ENCODE measurements at places on chromosomes 1 and 21. TPM values are rescaled to one million over a fixed set of nuclear protein-coding genes. Genes with fewer than 3 reads are reported as not detected.

The TARDBP gene
- 137 TPM for total RNA-seq

The CHI3L1 gene
- not detected for total RNA-seq

The PTPRU gene
- total RNA-seq = 23.2 TPM

The KRTAP19-8 gene
- total RNA-seq = not detected

The FAM151A gene
- total RNA-seq = 0.15 TPM

The RAP1GAP gene
- total RNA-seq = 15.3 TPM

- DNase-seq = peak; percentile 8
Measured at GRCh38 chr1:203311368-203312301, 6.3 kb downstream of the BTG2 start.

DNA sequence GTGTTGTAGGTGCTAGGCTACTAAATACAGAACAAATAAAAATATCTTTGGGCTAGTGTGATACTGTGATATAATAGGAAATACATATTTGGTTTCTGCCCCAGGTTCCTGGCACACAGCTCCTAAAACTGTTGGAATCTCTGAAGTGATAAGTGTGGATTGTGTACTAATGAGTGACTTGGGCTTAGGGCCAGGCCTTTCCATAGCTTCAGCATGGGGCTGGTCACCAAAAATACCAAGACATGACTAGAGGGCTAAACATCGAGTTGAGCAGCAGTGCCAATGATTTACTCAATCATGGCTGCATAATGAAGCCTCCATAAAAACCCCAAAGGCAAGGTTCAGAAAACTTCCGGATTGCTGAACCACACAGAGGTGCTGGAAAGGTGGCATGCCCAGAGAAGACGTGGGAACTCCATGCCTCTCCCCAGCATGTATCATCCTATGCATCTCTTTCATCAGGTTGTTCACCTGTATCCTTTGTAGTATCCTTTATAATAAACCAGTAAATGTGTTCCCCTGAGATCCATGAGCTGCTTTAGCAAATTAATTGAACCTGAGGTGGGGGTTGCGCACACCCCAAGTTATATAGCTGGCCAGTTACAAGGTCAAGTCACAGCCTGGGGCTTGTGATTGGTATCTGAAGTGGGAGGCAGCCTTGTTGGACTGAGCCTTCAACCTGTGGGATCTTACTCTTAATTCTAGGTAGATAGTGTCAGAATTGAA, 51.6 kb downstream of the ZMYM4 start:
- peak; percentile 33 for DNase-seq

GRCh38 chr1:184588701-184589100, 166.0 kb downstream of the EDEM3 start:
- no peak for DNase-seq

DNA sequence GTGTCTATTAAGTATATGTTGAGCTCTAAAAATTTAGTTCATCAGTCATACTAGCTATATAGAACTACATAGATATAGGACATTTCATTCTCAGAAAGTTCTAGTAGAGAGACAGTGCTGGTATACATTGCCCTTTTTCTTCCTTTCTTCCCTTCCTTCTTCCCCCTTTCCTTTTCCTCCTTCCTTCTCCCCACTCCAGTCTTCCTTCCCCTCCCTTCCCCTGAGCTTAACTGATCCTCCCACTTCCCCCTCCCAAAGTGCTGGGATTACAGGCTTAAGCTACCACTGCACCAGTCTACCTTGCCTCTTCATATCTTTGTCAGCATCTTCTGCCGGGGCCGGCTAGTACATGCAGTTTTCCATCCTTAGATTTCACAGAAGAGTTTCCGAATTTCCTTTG, 12.1 kb downstream of the THRAP3 start:
- no peak for DNase-seq

- DNase-seq = peak; percentile 50
Measured at GRCh38 chr1:16031551-16031950, 9.7 kb downstream of the CLCNKA start.

DNA sequence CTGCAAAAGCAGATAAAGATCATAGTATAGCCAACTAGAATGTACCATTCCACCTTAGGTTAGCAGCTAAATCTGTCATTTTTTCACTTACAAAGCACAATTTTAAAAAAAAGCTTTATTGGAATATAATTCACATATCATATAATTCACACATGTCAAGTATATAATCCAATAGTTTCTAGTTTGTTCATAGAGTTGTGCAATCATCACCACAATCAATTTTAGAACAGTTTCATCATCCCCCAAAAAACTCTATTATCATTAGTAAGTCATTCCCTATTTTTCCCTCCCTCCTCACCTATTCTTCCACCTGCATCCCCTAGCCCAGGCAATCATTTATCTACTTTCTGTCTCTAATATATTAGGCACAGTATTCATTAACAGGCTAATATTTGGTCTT, 32.0 kb upstream of the INSL5 start:
- DNase-seq = no peak

GRCh38 chr1:48048064-48048463, 50.9 kb upstream of the TRABD2B start:
- no peak for DNase-seq

DNA sequence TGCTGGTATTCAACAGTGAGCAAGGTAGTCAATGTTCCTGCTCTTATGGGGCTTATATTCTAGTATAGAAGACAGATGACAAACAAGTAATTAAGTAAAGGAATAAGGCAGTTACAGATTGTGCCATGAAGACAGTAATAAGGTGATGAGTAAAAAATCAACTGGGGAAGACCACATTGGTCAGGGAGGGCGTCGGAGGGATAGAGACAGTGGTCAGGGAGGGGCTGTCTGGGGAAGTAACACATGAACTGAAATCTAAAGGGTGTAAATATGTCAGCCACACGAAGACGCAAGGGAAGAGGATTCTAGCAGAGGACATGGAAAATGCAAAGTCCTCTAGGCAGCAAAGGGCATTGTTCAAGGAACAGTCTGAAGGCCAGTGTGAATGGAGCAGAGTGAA, 10.1 kb downstream of the IL12RB2 start:
- DNase-seq = no peak

DNA sequence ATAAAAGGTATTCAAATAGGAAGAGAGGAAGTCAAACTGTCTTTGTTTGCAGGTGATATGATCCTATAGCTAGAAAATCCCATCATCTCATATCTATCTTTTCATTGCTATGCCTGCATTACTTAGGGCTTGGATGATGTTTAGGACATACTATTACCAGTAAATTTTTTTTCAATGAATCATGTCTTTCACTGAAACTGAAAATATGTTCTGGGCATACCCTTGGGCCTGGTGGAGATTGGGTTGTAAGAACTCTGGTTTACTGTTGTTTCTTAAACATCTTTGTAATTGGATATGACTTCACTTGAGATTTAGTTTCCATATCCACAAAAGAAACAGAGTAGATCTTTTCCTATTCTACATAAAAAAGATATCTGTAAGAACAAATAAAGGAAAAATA, 502.2 kb upstream of the PRMT6 start:
- DNase-seq = no peak

DNA sequence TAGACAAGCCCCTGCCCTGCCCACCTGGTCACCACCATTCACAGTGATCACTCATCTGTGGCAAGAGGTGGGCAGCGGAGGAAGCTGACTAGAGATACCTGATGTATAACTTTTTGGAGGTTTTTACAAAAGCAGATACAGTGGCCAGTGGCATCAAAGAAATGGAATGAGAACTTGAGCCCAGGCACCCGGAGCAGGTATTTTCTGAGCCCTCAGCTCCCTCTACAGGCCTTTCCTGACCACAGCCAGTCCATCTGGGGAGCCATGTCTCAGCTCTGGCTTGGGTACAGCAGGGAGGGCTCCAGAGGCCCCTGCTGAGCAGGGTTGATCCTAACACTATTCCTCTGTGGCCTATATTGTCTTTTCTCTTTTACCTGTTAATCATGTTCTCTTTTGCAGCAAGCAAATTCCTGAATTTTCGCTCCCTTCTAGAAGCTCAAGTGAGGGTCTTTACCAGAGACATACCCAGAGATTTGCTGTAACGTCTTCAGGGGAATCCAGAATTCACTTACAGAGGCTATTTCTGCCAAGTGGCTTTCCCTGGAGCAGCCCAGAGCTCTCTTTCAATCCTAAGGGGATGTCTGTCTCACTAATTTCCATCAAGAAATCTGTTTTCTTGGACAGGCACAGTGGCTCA, 27.3 kb downstream of the GPR157 start:
- no peak for DNase-seq

DNA sequence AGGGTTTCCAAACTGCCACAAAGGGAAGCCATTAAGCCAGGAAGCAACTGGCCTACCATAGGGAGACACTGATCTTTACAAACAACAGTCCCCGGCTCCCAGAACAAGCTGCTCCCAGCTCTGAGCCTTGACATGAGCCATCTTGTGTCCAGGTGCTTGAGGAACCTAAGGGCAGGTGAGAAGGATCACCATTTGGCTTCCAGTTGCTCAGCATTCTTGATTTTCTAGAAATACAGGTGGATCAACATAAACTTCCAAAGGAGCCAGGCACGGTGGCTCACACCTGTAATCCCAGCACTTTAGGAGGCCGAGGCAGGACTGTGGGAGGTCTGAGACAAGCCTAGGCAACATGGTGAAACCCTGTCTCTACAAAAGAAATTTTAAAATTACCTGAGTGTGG, 21.6 kb downstream of the ZBTB17 start:
- no peak for DNase-seq

- no peak for DNase-seq
Measured at GRCh38 chr1:244437086-244437468, 14.6 kb downstream of the ADSS2 start.
